ENCODE measurements at places on chromosomes 3 and 15.
A peak's percentile ranks its signal among the peaks of the same experiment; 100 is the strongest.

GRCh38 chr15:65082303-65082953 lies 5.9 kb downstream of the KBTBD13 start:
- DNase-seq, result no peak

GRCh38 chr3:173891272-173892100 lies 493.9 kb downstream of the NLGN1 start:
- no peak for DNase-seq

DNA sequence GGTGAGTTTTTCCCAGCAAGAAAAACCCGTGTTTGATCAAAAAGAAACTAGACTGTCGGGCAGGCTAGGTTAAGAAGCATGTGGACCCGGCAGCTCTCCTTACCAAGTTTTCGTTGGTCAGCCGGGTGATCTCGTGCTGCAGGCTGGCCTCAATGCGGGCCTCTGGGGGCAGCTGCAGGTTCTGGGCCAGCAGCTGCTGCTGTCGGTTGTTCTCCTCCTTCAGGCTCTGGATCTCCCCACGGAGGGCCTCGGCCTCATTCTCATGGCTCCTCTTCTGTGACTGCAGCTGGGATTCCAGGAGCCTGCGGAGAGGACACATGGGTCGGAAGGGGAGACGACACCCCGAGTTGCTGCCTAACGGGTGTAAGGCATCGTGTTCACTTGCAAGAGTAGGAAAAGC lies 44.5 kb upstream of the MYO5C start:
- DNase-seq, result no peak

DNA sequence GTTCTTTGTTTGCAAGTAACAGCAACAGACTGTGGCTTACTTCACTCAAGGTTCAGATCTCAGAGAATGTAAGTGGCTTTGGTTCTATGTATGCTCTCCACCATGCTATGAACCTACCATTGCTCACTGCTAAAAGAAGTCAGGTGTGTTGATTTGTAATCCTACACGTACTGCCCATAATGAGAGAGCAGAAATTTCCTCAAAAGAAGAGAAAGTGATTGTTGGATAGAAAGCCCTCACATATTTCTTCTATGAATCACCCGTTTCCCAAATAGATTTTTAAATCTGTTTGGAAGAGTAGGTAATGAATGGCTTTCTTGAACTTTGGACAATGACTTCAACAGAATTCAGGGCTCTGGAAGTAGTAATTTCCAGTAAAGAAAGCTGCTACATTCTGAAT lies 565.4 kb downstream of the ROBO2 start:
- no peak for DNase-seq

- no peak for DNase-seq
Observed at GRCh38 chr3:150329408-150329807, 78.7 kb upstream of the TSC22D2 start.

DNA sequence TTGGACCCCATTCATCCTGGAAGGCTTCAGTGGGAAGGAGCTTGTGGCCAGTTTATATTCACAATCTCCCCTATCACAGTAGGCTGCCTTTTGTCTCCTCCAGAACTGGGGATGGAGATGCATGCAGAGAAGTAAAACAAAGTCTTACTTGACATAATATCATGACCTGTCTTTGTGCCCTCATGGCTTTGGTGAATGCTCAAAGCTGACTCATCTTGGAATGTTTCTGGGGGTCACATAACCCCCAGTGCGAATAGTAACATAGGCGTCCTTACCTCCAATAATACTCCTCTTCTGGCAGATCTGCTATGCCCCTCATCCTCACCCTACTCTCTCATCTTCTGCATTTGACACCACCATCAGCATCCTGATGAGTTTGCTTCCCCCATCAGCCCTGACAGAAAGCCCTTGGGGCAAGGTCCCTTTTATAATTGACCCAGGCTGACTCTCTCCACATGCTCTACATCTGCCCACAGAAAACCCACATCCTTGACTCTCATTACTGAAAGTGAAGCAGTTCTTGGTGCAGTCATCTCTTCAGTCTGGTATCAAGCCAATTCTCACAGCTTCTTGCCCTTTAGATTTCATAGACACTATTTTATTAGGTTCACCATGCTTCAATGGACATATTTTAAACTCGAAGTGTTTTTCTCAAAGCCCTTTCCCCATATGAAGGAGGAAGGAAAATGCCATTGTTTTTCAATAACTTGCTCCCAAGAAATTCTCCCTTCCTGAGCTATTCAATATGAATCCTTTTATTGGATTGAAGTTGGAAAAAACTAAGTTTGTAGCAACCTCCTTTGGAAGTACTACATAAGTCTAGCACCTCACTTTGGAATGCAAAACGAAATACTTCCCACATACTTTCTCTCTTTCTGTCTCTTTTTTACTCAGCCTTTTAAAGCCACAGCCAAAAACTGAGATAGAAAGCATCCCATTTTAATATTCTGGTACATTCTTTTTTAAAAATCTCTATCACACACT lies 36.6 kb downstream of the OSTN start:
- peak; percentile 63 for DNase-seq

DNA sequence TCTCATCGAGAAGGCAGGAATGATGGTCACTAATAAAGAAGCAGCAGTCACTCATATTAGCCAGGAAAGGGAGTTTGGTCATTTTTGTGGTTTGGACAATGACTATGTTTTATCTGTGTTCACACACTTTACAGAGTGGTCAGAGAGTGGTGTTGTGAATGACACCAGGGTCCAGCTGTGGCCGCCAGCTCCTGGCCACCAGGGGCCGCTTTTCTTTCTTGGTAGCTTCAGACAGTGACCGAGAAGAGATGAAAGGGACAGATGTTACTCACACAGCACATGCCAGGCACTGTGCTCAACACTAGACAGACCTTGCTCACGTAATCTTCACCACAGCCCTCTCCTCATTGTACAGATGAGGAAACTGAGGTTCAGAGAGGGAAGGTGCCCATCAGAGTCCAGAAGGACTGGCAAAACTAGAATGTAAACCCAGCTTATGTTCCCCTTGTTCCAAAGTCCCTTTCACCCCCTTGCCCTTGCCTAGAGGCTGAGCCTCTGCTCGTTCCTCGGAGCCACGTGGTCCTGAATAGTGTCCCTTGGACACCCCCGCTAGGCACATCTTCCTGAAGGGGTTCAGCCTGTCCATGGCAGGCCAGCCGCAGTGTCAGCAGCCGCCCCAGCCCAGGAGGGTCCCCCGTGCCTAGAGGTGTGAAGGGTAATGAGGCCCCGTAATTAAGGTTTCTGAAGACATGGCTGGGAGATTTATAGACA lies 55.6 kb downstream of the CYP11A1 start:
- DNase-seq, result peak; percentile 8

GRCh38 chr15:90945091-90945490 lies 9.6 kb upstream of the RCCD1 start:
- no peak for DNase-seq

GRCh38 chr3:17384567-17385296 lies 357.7 kb downstream of the TBC1D5 start:
- DNase-seq, result peak; percentile 6

GRCh38 chr3:16239086-16239770 lies 25.5 kb downstream of the DPH3 start:
- no peak for DNase-seq

GRCh38 chr3:99330281-99330680 lies 308.1 kb upstream of the COL8A1 start:
- DNase-seq, result peak; percentile 34

GRCh38 chr15:31391687-31392671 lies 65.3 kb downstream of the KLF13 start:
- peak; percentile 62 for DNase-seq

DNA sequence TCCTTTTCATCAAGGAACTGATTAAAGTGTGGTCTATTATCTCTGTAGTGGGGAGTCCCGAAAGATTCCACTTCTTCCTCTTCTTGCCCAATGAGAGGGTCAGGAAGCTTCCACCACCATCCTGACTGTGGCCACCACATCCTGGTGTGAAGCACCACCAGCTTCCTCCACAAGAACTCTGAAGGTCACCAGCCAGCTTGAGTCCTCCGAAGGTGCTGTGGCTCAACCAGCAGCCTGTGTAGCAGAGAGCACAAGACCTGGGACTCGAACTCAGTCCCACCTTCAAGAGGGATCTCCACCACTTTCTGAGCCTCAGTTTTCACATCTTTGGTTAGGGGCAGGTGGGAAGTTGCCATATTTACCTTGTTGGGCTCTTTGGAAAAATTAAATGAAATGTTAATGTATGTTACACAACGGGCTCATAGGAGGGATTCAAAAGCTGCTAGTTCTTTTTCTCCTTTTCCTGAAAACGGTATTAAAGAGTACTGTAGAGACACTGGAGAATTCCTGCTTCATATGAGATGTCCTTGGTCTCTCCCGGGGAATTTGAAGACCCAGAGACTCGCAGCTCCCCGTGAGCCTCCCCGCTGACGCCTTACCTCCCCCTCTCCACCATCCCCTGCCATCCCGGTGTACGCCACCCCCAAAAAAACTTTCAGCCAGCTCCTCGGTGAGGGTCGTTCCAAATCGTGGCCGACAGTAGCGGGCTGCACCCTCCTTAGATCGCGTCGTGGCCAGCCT lies 816 bp upstream of the ACAN start:
- DNase-seq, result no peak

GRCh38 chr3:32334675-32335074 lies 57.0 kb upstream of the CMTM7 start:
- DNase-seq, result no peak

DNA sequence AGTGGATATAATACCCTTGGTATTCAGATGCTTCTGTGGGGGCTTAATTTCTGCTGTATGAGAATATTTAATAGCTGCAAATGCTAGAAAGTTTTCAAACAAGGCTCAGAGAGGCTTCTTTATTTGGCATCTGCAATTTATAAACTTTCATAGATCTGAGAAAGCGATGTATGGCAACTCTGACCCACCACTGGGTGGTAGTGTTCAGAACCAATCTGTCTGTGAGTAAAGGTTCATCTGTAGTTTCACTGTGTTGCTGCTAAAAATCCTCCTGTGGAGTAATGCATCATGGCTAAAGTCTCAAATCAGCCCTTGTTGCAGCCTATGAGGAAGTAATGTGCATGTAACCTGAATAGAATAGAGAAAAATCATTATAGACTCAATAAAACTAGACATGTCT lies 47.4 kb downstream of the CLSTN2 start:
- DNase-seq, result no peak

DNA sequence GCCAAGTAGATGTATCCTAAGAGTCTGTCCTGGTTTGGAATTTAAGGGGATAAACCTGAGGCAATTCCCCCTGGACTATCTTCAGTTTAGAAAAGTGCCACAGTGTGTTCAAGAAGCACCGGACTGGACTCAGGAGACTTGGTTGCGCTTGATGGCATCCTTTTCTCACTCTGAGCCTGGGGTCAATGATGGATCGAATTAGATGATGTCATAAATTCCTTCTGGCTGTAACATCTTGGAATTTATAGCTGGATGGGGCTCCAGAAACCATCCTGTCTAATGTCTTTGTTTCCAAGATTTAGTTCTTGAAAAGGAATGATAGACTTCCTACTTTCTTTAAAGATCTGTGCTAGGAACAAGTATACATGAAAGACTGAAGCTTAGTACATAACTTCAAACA lies 280.6 kb downstream of the LPP start:
- DNase-seq, result peak; percentile 35

- DNase-seq, result no peak
Observed at GRCh38 chr3:27985369-27986035, 255.9 kb upstream of the CMC1 start.

DNA sequence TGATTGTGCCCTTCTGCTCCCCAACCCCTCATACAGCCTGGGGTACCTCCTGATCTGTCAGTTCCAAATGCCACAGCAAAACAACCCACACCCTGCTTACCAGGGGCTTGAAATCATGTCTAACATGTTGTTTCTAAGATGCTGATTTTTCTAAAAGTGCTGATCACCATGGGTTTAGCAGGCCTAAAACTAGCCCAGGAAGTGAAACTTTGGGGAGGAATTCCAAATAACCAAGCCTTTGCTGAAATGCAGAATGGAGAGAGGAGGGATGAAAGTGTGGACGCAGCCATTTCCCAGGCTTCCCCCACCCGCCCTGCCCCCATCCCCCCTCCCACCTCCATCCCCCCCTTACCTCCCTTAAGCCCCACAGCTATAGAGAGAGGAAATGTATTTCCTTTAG lies 2.0 kb upstream of the HRH1 start:
- DNase-seq, result no peak

DNA sequence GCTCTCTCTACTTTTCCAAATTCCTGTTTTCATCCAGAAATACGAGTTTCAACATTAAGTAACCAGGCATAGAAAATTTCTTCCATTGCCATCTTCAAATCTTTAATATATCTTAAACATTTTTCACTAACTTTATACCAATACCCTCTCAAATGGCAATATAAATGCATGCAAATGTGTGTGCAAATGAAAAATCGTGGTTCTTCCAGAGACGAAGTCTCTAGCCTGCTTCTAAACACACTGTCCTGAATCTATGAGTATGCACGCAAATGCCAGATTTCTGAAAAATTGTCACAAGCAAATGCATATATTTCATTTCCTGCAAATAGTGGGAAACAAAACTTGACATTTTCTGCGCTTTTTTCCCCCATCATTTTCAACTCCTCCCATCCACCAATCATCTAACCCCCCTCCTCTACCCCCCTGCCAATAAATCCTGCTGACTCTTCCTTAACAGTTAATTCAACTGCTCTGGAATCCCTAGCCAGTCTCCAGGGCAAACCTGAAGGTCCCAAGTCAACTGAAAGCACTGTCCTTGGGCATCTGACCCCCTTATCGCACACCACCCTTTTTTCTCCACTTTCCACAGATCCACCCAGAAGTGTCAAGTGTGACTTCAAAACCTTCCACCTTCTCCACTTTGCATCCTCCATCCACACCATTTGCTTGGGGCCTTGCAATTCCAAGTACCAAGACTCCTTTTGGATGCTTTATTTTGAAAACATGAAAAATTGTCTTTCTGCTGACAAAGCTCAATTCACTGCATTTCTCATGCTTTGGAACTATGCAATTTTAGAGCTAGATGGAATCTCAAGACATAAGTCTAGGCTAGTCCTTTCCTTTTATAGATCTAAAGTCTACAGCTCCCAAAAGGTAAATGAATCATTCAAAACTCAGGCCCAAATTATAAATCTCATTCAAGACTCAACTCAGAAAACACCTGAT lies 144.7 kb downstream of the OSBPL10 start:
- DNase-seq, result no peak

DNA sequence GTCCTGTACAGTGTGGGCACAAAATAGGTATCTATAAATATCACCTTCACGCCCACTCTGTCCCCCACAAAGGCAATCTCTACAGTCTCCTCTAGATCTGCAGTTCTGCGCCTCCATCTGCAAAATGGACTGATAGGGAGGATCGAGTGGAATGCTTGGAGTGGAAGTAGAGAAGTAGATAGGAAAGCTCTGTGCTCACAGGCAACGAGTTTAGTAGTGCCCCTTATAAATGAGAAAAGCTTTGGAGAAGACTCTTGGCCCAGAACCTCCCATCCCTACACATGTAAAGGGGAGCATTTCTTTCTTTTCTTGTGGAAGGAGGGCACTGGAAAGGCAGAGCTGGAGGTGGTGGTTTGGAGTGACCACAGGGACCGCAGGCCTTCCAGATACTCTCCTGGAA lies 88.5 kb downstream of the ZNF621 start:
- DNase-seq, result no peak

- DNase-seq, result no peak
Observed at GRCh38 chr3:24490151-24490550, 4.5 kb downstream of the THRB start.

Measured in IMR-90 (cell line).